ENCODE measurements at places on chromosomes 2 and 18. TPM values are rescaled to one million over a fixed set of nuclear protein-coding genes. Genes with fewer than 3 reads are reported as not detected.

DNA sequence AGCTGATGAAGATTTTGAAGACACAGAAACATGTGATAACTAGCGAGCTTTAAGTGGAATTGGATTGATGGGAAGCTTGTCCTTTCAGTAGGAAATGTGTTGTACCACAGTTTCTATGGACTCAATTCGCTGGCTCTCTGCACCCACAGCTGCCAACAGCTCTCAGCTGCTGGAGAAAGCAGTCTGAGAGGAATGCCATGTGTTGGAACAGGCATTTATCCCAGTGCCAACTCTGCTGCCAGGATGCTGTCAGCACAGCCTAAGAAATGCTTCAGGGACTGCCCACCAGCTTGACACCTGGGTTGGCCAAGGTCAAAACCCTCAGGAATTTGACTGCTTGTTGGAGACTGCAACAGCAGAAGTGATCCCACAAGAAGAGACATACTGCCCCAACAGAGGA lies 193.0 kb upstream of the THSD7B start:
- no peak for DNase-seq

DNA sequence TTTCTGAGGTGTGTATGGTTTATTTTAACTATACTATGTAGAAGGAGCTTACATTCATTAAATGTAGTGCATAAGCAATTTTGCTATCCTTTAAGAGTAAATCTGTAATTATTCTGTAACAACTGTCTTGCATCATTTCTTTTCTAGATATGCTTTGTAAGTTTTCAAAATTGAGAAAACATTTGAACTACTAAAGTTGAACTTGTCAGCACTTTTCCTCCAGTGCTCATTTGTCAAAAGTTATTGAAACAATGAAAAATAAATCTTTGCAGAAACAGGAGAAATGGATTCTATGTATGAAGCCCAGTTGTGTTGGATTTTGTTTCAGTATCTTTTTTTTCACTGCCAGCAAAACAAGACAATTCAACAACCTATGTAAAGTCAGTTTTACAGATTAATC lies 14.5 kb upstream of the ZNF385B start:
- no peak for DNase-seq

DNA sequence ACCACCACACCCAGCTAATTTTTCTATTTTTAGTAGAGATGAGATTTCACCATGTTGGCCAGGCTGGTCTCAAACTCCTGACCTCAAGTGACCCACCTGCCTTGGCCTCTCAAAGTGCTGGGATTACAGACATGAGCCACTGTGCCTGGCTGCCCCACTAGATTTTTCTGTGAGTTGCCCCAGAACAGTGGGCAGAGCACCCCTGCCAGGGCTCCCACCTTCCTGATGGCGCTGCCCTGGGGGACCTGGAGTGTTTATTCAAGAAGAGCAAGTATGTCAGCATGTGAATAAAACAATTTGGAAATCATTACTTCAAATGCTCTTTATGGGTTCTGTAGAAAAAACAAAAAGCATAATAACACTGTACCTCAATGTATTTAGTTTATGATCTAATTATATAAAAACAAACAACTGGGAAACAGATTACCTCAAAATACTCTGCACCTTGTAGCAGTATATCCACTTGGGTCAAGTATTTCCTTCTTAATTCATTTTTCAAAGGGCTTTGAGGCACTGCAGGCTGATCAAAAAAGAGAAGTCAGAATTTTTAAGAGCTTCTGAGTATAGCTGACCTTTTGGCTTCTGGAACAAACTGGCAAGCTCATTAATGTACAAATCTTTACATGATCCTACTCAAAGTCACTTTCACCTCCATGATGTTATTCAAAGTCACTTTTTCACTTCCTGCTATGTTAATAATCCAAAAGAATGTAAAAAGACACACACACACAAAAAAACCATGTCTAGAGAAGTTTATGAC lies 8.9 kb downstream of the HJURP start:
- no peak for DNase-seq

- no peak for DNase-seq
Measured at GRCh38 chr2:238702276-238703052, 145.4 kb upstream of the TWIST2 start.

DNA sequence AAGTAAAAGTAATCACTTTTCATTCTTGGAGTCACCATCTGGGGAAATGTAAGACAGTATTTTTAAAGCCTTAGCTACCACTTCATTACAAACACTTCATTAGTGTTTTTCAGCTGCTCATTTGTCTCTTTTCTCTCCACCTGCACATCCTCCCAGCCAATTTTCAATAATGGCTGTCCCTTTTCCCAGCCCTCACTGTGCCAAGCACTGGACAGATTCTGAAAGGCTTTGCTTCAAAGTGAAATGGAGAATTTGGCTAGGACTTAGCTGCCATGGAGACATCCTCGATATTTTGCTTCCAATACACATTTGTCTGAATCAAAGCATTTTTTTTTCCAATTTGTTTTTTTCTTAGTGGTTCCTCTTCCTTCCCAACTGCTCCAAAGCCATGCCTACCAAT lies 272.4 kb upstream of the NRXN1 start:
- no peak for DNase-seq

DNA sequence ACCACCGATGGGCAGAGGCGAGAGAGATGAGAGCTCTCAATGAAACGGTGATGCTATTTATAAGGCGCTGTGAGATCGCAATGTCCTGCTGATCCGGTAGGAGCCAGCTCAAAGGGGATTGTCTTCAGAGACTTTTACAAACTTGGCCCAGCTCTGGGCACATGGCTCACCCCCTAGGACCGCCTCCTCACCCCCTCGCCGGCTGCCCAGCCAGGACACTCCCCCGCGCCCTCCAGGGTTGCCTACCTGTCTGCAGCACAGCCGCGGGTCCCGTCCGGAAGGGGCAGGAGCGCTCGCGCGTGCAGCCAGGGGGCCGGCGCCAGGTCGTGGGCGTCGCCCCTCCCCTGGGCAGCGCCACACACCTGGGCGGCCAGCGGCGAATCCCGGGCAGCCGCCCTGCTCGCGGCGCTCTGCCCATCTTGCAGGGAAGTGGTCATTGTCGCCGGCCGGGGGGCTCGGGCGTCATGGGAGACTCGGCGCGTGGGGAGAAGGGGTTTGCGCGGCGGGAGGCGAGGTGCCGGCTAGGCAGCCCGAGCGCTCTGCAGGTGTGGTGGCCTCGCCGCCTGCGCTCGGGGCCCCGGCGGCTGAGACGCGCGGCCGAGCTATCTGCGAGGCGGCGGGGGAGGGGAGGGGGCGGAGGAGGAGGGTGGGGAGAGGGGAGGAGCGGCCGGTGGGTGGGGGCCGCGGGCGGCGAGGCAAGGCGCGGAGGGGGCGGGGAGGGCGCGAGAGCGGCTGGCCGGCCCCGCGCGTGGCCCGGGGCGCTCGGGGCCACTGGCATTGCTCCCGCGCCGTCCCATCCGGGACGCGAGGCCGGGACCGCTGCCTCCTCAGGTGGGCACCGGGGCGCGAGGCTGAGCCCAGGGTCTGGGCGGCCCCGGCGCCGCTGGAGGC lies at the start of gene GRB14:
GRB14 (minus strand) TSS at position 610 of the 891 bp plus-strand sequence; CDS start at position 437, 173 bp downstream.
- peak; percentile 51 for DNase-seq

The EFEMP1 gene
- 7.3 TPM for total RNA-seq

The IL1RL2 gene
- 0.82 TPM for total RNA-seq

The CSRNP3 gene
- total RNA-seq = 214 TPM

The PSTPIP2 gene
- total RNA-seq = 0.41 TPM
